ENCODE measurements at places on chromosomes 6 and 20. TPM values are rescaled to one million over a fixed set of nuclear protein-coding genes. Genes with fewer than 3 reads are reported as not detected.

DNA sequence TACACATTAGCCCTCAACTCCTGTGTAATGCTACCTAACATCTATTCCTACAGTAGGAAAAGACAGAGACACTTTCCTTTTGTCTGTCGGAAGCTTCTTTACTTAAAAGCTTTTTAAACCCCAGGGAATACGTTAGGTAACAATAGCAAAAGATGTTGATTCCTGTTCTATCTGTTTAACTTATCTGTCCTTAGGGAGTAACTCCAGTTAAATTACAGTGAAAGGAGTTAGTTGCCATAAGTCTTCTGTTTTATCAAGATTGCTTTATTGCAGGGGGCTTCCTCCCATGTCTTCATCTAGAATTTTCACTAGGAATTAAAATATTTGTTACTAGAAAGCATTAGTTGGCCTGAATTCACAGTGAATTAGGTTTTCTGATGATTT, 26.2 kb downstream of the TOP1 start:
- peaks cover 46% of the 10 kb centered on the region for H3K4me1 ChIP-seq
- no peaks in the 10 kb centered on the region for H3K36me3 ChIP-seq
- no peaks in the 10 kb centered on the region for H3K27me3 ChIP-seq
- no peak overlapping the region for H3K27ac ChIP-seq

DNA sequence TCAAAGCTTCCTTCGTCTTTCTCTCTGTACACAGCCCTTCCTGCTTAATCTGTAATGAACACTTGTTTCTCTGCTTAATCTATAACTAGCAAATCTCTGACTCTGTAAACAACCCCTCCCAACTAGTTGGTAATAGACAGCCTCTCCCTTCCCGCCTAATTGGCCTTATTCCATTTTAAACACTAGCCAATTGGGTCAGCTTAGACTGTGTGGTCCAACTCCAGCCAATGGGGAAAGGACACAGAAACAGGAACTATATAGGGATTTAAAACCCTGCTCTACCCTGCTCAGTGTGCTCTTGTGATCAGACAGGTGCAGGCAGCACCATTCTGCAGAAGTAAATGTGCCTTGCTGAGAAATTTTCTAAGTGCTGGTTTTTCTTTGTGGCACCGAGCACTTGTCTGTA, 18.5 kb downstream of the CHD6 start:
- peaks cover 6% of the 10 kb centered on the region for H3K4me1 ChIP-seq
- H3K27me3 ChIP-seq = no peaks in the 10 kb centered on the region
- no peak for DNase-seq

DNA sequence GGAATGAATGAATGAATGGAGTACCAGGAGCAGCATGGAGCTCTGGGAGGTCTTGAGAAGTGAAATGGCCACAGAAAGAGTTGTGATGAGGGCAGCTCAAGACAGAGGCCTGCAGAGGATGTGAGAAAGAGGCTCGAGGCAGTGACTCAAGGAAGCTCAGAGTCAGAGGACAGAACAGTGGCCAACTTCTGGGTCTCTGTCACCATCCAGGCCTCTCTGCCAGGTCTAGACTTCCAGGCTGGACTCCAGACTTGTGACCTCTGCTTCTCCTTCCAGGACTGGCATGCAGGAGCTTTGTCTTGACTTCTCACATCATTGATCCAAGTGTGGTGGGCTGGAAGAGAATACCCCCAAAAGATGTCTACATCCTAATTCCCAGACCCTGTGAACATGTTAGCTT, 119.8 kb downstream of the TOX2 start:
- H3K4me3 ChIP-seq = no peak overlapping the region
- no peaks in the 10 kb centered on the region for H3K4me1 ChIP-seq
- DNase-seq = no peak
- no peaks in the 10 kb centered on the region for H3K36me3 ChIP-seq
- no peak overlapping the region for H3K27ac ChIP-seq
- H3K27me3 ChIP-seq = peaks cover 9% of the 10 kb centered on the region

DNA sequence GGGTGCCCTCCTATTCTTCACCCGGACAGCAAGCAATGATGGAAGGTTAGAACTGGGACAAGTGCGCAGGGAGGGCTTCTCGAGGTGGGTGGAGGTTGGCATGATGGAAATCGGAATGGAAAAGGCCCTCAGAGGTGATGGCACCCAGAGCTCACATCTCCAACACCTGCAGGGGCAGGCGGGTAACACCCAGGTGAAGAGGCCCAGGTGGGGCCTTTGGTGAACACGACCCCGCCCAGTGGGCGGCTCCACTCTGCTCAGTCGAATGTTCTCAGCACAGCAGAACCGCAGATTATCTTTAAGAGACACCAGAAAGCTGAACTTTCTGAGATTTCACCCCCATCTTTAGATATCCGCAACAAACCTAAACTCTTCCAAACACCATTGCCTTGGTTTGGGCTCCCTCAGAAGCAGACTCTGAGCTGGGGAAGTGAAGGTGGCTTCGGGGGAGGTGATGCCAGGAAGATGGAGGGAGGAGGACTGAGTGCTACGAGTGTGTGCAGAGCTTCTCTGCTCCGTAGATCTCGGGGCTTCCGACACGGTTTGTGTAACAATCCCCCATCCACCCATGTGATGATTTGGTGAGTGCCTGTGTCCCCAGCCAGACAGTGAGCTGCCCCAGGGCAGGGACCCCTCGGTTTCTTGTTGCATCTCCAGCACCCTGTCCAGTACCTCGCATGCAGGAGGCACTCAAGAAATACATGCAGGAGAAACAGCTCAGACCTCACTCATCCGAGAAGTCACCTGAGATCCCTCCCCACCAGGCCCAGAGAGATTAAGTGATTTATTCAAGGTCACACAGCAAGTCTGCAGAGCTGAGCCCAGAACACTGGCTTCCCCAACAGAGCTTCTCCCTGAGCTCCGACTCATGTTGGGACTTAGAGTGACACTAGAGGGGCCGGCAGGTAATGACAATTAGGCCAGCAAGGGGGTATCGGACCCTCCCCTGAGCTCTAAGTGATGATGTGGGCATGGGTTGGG, 45.4 kb downstream of the BPIFB1 start:
- H3K4me3 ChIP-seq = no peak overlapping the region
- no peak for DNase-seq
- H3K27me3 ChIP-seq = no peaks in the 10 kb centered on the region
- no peak overlapping the region for H3K27ac ChIP-seq

ARFGEF2 gene
- total RNA-seq = 27.6 TPM

SCRT2 gene
- total RNA-seq = not detected

DNA sequence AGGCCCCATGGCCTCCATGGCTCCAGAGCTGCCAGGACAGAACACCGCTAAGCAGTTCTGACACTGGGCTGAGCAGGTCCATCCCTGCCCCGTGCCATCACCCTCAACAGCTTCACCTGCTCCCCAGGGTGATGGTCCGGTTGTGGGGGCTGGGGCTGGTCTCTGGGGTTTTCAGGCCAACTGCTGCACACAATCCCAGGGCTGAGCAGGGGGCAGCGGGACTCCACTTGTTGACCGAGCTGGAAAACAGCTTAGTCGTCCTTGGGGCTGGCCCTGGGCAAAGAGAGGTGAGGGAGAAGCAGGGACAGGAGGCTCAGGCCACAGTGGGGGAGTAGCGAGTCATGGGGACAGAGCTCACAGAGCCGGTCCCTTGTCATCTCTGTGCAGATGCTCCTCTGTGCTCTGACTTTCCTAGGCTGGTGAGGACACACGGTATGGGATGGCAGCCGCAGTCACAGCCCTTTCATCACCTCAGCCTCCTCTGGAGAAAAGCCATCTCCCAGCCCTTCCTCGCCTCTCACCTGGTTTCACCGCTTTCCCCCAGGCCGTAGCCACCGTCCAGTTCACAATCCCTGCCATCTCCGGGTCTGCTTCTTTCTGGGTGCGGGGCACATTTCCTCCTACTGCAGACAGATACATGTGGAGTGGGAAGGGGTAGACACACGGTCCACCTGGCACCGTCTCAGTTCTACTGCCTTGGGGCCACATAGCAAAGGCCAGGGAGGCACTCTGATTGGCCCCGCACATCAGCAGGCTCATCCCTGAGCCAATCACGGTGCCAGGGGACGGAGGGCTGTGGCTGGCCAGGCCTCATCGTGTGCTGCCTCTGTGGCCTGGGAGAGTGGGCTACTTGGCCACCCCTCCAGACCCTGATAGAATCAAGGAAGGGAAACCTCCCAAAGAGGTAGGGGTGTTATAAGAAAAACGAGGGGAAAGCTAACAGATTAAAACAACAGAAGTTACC, 19.1 kb downstream of the MDFI start:
- peaks cover 11% of the 10 kb centered on the region for H3K27me3 ChIP-seq
- H3K4me3 ChIP-seq = no peak overlapping the region
- H3K36me3 ChIP-seq = no peaks in the 10 kb centered on the region
- DNase-seq = no peak
- H3K27ac ChIP-seq = no peak overlapping the region

EZR gene
- total RNA-seq = 131 TPM

GGTLC1 gene
- total RNA-seq = not detected
